ENCODE measurements at places on chromosomes 2 and 18.

- DNase-seq: peak; percentile 6
Observed at GRCh38 chr2:12211326-12212175, 465.1 kb downstream of the LPIN1 start.

DNA sequence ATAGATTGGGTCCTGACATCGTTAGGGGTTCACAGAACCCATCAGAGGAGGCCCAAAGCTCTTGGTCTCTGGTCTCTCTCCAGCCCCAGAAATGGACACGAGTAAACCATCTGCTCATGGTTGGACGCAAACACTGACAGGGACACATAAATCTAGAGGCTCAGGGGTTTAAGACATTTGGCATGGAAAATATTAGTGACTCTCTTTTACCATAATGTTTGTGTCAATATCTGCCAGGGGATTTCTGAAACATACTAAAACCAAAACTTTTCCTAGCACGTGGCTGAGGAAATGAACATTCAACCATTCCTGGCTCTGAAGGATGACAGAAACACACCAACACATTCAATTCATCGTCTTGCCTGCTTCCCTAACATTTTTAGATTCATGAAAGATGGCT is 226.2 kb downstream of the SP3 start:
- DNase-seq: no peak

DNA sequence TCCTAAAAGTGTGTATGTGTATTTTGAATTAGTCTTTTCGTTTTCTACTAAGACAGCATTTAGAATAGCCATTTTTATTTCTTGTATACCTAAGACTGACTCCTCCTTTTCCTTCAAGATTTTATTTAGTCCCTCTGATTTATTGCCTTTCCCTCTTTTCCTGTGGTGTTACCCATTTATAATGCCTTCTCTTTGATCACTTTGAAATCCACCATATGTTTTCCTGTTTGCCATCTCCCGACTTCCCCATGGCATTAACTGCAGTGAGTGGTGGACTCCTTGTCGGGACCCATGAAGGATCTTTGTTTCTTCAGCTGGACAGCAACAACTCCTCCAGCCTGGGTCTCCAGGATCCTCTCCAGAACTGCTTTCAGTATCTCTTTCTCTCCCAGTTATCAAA is 160.7 kb downstream of the CSRNP3 start:
- no peak for DNase-seq

DNA sequence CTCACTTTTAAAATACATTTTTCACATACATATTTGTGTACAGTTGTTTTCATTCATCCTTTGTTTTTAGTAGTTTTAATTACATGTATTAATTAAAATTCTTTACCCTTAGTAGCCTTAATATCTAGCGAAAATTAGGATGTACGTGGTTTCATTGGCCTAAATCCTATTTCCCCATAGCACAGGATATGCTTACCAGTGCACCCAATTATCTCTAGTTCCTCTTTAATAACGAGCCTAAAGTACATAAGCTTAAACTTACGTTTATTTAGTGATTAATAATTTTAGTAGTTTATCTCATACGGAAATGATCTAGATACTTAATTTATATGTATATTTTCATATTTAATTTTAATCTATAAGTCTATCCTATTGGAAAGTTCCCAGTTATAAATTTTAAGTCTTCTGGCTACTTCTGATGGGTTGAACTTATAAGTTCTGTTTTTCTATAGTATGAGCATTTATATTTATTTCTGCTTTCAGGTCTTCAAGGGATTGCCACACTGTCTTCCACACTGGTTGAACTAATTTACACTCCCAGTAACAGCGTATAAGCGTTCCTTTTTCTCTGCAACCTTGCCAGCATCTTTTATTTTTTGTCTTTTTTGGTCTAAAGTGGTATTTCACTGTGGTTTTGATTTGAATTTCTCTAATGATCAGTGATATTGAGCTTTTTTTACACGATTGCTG is 21.4 kb upstream of the RUFY4 start:
- DNase-seq: peak; percentile 49

- no peak for DNase-seq
Observed at GRCh38 chr18:11500153-11501122, 109.0 kb upstream of the SLC35G4 start.

- no peak for DNase-seq
Observed at GRCh38 chr2:196205011-196205766, 33.8 kb upstream of the STK17B start.

GRCh38 chr2:36655453-36655852 is 41.1 kb upstream of the VIT start:
- no peak for DNase-seq

- peak; percentile 74 for DNase-seq
Observed at GRCh38 chr2:128439031-128439790, 120.5 kb upstream of the HS6ST1 start.

DNA sequence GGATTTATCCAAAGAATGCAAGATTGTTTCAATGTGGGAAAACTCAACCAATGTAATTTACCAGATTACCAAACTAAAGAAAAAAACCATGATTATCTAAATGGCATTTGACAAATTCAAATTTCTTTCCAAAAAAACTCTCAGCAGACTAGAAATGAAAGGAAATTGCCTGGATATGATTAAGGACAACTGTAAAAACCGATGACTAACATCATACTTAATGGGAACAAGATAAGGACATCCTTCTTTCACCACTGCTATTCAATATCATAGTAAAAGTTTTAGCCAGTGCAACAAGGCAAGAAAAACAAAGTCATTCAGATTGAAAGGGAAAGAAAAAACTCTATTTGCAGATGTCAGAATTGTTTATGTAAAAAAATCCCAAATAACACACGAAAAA is 4.4 kb upstream of the CCDC150 start:
- DNase-seq: no peak

DNA sequence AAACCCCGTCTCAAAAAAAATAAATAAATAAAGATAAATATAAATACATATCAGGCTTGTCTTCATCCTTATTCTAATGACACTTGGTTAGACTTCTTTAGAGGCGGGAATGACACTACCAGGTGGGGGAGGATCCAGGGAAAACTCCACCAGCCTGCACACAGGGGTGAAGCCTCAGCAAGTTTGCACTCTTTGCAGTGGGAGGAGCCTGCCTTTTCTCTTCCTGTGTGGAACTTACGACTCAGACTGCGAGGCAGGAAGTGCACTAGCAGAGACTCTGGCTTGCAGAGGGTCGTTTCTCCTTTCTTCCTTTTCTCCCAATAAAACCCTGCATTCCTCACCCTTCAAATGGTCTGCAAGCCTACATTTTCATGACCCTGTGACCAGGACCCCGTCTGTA is 153.6 kb upstream of the CBLN2 start:
- DNase-seq: no peak

- DNase-seq: no peak
Observed at GRCh38 chr2:189959450-189959849, 103.1 kb downstream of the MSTN start.

GRCh38 chr2:38178556-38179419 is 102.8 kb upstream of the CYP1B1 start:
- peak; percentile 30 for DNase-seq

- DNase-seq: peak; percentile 60
Observed at GRCh38 chr18:23145621-23146020, 10.3 kb downstream of the CABLES1 start.

- DNase-seq: no peak
Observed at GRCh38 chr2:85893428-85894258, 4.9 kb upstream of the ST3GAL5 start.

GRCh38 chr2:86412007-86412406 is 29.2 kb upstream of the KDM3A start:
- DNase-seq: no peak

- DNase-seq: no peak
Observed at GRCh38 chr2:227597998-227598397, 695 bp upstream of the SCYGR2 start.

DNA sequence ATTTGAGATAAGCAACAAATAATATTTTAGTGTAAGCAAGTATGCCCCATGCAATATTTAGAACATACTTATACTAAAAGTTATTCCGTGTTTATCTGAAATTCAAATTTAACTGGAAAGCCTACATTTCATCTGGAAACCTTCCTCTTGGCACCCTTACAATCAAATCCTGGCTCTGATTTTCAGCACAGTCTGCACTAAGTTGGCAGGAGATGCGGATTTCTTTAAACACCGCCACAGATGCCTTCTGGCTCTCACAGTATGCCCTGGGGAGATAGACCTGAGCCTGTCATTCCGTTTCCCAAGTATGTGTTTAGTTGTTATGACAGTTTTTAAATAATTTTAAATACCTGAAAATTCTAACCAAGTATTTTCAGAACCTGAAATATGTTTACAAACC is 7.3 kb upstream of the MLPH start:
- DNase-seq: no peak

DNA sequence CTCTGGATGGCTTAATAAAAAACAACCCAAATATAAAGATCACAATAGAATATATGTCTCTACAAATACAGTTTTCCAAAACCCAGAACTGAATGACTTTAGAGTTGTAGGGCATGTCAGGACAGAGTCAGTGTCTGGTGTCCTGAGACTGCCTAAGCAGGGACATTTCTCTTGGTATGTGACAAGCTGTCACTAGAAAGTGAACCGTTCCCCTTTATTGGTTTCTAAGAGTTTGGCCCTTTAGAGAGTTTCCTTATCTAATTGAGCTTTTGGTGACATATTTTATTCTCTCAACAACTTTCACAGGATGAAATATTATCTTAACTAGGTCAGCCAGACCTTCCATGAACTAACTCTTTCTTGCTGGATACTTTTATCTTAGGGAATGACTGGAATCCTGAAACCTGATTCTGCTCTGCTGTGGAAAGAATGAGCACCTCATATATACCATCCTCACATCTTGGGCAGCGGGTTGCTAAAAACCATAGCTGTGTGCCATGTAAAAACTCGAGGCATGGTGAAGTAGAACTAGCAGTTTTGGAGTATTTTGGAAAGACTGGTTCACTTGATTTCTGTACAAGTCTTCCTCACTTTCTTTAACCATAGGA is 54.8 kb downstream of the CAVIN2 start:
- DNase-seq: no peak

DNA sequence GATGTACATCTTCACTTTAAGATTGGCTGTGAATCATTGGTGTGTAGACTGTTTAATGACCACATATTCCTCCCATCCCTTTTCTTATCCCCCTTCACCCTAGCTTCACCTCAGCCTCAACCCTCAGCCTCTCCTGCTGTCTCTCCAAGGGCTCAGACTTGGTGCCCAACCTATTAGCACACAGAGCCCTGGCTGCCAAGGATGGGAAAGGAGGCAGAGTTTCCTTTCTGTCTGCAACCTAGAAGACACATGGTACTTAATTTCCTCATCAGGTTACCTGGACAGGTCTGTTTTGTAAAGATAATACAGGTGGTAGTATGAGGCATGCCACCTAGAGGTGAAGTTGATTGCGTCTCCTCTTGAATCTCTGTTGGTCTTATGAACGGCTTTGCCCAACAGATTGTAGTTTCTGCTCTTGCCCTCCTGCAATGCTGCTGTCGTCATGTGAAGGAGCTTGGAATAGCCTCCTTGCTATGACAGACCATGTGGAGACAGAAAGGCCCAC is 44.5 kb upstream of the RMND5A start:
- no peak for DNase-seq

GRCh38 chr2:73386894-73387636 is 1.4 kb downstream of the ALMS1 start:
- DNase-seq: no peak

DNA sequence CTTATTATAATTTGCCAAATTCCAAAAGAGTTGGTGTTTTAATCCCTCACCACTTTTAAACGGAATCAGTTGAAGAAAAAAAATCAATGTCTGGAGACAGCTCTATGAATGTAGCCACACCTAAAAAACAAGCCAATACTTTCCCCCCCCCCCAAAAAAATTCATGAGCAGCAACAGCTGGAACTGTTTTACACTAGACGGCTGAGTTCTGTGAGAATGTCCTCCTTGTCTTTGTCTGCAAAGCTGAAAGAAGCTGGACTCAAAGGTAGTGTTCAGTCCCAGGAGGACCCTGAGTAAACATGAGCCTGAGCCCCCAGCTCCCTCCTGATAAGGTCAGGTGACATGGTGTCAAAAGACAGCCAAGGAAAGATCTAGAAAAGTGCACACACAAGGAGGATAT is 68.2 kb downstream of the ZNF521 start:
- DNase-seq: no peak

DNA sequence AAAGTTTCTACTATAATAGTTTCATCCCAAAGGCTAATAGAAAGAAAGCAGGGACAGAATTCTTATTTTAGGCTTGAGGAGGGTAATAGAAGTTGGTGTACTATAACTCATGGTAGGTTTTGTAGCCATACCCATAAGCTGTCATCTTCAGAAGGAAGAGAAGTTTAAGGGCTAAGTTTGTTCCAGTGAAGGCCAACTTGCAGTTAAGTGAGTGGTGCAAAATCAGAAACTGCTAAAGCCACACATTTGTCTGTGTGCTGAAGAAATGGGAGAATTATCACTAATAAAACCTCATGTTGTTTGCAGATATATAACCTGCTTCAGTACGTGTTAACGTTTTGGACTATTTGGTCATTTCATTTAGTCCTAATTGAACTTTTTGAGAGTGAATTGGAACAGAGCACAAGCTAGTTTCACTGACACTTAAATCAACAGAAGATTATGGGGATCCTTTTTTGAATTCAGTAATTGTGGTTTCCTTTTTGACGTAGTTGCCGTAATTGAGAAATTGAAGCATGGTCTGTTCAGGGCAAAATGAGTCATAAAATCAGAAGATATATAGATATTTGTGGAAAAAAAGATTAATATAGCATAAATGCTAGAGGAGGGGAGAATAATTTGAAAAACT is 69.1 kb downstream of the PHLPP1 start:
- DNase-seq: peak; percentile 62

Data from hematopoietic multipotent progenitor cell treated with erythropoietin and hydrocortisone succinate and interleukin-3 and kit ligand, for 4 days (in vitro differentiated cells).